Caco-2 (cell line): ENCODE measurements at places on chromosomes 4 and X.

- DNase-seq, result no peak
Measured at GRCh38 chr4:115453416-115453815, 340.0 kb upstream of the NDST4 start.

- no peak for DNase-seq
Measured at GRCh38 chr4:87045234-87045558, 110.4 kb downstream of the AFF1 start.

DNA sequence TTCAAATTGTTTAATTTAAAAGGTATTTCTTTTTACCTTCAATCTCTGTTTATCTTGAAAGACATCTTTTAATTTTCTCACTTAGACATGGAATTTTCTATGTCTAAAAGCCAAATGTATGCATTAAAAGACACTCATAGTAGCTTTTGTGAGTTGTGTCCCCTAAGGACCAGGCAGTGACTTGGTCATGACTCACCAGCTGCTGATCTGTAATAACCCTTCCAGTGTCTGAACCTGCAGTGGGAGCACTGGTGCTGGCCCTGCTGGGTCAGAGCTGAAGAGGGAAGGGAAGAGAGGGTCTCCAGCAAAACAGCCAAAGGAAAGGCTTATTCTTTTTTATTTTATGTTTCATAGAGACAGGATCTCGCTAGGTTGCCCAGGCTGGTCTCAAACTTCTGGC lies 31.1 kb upstream of the SH3D19 start:
- DNase-seq, result no peak

DNA sequence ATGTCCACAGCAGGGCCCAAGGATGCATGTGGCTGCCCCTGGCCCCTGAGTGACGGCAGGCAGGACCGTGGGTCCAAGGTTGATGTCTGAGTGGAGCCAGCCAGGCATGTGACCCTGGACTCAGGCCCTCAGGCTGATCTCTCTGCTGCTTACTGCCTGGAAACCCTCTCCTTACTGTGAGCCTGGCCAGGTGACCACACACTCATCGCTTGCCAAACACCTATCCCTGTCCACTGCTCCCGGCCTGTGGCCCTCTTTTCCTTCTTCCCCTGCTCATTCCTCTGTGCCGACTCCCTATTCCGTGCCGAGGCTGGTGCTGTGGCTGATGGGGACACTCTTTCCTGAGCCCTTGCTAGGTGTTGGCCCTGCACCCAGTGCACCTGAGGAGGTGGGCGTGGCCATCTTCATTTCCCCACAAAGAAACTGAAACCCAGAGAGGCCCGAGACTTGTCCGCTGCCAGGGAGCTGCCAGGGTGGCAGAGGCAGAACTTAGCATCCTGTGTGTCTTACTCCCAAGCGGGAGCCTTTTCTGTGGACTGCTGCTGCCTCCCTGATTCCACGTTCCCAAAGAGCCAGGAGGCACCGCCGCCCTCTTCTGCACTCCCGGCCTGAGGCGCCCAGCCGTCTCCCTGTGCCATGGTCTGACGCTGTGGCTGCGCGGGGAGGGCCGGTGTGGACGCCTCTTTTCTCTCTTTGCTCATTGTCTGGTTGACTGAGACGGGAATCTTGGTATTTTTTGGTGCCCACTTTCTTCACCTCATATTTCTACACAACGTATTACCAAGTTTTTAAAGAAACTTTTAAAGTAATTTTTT lies 11.2 kb upstream of the RNF4 start:
- no peak for DNase-seq

- no peak for DNase-seq
Measured at GRCh38 chr4:93867416-93868001, 39.0 kb downstream of the ATOH1 start.

GRCh38 chrX:42967681-42968300 lies 189.8 kb upstream of the PPP1R2C start:
- DNase-seq, result no peak

DNA sequence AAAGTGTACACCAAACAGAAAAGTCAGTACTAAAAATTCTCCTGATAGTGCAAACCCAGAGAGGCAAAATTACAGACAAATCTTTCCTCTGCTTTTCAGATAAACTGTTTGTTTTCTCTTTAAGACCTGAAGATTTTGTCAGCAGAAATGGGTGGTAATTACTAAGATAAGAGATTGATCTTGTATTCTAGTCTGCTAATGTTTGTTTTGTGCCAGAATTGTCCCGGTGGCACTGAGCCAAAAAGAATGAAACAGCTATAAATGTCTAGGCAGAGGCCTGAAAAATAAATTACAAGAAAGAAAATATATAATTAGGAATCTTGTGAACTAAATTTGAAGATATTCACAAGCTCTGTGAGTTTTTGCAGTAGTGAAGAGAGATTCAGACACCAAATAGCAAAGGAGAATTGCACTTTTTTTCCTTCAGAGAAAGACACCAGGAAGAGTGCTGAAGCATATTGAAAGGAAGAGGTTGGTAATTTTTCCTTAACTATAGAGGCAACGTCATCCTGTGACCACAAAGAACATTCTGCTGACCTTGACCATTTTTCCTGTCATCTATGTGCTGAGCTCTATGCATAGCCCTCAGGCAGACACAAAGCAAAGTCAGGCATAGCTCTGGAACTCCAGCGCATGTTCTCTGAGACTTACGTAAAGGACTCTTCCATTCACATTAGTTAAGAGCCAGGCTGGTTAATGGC lies 314.5 kb upstream of the RASGEF1B start:
- DNase-seq, result no peak

DNA sequence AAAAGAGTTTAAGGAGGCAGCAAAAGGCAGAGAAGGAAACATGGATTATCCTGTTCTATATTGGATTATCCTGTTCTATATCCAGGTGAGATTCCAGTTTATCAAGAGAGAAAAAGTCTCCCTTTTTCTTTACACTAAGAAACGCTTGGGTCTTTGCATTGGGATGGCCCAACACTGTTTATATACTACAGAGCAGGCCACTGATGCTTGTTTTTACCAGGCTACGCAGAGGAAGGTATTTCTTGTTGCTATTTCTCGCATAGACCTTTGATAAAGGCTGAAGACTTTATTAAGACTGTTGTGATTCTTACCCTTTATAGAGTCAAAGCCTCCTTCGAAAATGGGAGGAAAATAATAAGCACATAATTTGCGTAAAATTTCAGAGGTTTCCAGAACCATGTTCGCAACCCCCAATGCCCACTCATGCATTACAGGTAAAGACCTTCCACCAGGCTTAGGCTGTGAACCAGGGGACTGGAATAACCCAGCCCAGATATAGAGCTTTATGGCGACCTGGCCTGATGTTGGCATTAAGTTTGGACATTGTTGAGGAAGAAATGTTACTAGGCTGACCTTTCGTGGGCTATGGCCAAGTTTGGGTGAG lies 218.3 kb downstream of the PTTG2 start:
- no peak for DNase-seq

- DNase-seq, result no peak
Measured at GRCh38 chr4:6165766-6166165, 34.6 kb downstream of the JAKMIP1 start.

DNA sequence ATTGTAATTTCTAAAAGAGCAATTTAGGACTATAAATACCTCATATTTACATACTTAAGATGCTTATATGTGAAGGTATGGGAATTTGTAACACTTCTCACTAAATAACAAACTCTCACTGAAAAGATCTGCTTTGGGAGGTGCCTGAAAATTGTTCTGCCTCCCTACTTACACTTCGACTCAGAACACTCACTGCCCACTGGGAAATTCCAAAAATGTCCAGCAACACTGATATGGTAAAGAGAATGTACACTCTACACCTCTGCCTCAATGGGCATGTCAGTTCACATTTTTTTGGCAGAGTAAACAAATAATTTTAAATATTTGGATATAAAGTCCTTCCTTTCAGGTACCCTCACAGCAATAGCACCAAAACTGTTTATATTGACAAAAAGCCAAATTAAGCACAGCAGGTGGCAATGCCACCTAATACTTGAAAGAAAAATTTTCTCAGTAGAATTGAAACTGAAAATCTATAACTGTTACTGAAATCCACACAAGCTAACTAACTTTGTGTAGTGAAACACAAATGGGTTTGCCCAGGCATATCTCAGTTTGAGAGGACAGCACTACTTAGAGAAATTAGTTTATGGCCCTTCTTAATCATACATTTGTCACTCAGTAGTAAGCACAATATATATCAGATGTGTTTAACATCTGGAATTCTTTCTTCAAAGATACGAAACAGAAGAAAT lies 67.1 kb downstream of the PRDM5 start:
- no peak for DNase-seq

DNA sequence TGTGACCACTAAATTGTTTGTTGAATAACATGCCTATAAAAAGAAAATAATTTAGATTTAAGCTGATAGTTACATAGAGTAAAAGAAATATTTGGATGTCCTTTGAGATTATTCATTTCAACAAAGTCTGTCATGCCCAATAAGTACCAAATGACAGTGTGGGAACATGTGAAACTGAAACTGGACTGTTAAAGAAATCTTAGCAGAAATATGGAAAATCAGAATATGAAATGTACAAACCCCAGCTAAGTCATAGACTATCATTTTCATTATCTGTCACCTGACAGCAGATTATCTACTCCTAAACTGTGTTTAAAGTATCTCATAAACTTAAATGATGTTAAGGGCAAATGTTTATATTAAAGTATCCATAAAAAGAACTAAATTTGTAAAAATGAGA lies 437.8 kb upstream of the FAM241A start:
- no peak for DNase-seq

DNA sequence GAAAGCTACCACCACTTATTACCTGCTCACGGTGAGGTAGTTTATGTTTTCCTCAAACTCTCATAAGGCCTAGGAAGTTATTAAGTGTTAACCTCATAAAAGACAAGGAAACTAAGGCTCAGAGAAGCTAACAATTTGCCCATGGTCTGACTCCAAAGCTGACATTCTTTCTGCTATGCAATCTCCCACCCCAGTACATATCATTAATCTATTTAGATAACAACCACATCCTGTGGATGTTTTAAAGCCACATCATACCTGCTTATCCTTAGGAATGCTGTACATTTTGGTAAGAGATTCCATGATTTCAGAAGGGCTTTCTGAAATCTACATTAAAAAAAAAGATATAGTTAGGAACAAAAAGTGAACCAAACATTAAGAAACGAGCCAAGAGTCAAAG lies 55.4 kb downstream of the HUWE1 start:
- DNase-seq, result no peak

DNA sequence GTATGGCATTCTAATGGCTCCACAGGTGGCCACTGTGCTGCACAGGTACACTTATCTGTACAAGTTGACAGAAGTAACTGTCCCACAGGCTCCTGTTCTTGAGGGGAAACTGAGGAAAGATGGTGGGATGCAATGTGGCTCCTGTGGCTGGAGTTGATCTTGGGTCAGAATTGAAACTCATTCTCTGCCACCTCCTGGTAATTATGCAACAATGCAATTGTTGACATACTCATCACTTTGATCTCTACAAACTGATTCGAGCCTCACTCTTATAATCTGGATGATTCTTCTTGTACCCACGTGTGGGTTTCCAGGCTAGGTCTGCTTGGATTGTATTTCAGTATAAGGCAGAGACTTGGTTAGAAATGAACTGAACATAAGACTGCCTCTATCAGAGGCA lies 148.8 kb downstream of the CCNG2 start:
- no peak for DNase-seq

- DNase-seq, result no peak
Measured at GRCh38 chr4:186685767-186686183, 37.9 kb downstream of the FAT1 start.

DNA sequence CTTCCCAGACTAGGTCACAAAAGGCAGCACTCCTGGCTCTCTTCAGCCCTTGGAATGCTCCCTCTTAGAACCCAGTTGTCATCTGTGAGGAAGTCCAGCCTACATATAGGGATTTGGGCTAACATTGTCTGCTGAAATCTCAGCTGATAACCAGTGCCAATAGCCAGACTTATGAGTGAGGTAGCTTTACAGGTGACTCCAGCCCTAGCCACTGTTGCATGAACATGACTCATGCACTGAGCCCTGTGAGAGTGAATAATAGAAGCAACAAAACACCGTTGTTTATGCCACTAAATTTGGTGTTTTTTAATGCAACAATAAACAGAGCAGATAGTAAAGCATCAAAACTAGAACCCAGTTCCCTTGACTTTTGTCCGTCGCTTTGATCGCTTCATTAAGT lies 433.2 kb downstream of the STIM2 start:
- DNase-seq, result no peak

DNA sequence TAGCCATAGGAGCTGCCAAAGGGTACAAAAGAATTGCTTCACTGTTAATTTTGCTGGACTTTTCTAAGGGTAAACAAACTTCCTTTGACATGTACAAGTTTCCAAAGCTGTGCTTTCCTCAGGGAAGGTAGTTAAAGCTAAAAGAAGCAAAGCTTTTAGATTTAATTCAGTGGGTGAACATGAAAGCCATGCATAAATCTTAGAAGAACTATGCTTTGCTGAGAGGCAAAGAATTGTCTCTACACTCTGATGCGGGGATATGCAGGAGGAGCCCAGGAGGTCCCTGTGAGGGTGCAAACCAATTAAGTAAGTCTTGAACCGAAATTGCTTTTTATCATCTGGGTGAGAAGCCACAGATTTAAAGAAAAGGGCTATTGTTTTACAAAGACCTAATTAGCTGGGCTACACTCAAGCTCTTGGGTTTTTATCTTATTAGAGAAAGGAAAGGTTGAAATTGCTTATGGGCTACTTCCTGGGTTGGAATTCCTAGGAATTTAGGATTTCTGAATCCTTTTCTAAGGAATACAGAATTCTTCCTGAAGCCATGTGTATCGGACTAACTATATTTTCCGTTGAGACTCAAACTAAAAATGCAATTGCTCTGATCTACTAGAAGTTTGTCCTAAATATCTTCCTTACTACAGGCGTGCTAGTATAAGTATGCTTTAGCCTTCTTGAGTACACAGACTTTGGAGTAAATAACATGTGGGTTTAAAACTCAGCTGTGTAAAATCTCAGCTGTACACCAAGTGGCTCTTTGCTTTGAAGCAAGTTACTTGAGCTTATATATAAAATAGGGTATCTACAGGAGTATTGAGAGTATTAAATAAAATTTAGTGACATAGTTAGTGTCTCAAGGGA lies 188.4 kb upstream of the ANK2 start:
- DNase-seq, result no peak
